ENCODE measurements at places on chromosomes 2 and 18.

DNA sequence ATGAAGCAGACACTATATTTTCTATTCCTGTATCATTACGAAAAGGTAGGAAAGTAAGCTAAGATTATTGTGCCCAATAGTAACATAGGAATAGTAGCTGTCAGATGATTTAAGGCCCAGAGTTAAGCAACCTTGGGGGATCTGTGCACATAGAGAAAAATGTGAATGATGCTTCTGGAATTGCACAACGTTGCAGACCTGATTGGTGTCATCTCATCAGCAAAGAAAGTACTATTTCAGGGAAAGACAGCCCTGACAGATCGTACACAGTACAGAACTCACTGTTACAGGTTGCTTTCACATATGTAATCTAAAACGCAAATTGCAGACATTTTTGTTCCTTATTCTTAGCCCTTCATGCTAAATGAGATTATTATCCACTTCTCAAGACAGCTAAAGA lies 535.9 kb downstream of the TRIB2 start:
- no peak for DNase-seq

DNA sequence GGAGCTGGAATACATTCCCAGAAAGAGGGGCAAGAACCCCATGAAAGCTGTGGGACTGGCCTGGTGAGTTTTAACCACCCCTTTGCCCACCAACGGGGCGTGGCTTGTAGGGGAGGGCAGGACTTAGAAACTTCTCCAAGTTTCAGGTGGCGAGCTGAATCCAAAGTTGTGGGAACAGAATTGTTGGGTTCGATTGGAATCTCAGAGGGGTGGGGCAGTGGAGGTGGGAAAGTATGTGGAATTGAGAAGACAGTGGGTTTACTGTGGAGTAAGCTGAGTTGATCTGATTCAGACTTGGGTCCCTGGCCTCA lies 1.1 kb downstream of the PNKD start:
- DNase-seq: no peak

DNA sequence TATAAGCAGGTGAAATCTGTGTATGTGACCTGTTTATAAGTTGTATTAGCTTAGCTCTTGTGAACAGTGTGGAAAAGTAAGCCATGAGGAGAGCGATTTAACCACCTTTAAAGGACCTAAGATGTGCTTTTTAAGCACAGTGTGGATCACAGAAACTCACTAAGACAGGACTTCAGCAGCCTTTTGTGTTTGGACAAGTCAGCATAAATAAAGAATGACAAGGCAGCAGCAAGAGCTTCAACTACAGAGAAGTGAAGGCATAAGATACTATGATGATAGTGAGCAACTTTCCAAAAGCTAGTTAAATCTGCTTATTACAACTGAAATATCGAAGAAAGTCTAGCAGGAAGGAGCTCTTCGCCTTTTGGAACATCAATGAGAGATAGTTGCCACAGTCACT lies 8.9 kb downstream of the HNRNPA3 start:
- no peak for DNase-seq

- no peak for DNase-seq
These were observed 27.6 kb upstream of the UBE2F start for GRCh38 chr2:237939251-237939650.

GRCh38 chr18:45081566-45082181 lies 401.0 kb downstream of the SETBP1 start:
- DNase-seq: no peak

DNA sequence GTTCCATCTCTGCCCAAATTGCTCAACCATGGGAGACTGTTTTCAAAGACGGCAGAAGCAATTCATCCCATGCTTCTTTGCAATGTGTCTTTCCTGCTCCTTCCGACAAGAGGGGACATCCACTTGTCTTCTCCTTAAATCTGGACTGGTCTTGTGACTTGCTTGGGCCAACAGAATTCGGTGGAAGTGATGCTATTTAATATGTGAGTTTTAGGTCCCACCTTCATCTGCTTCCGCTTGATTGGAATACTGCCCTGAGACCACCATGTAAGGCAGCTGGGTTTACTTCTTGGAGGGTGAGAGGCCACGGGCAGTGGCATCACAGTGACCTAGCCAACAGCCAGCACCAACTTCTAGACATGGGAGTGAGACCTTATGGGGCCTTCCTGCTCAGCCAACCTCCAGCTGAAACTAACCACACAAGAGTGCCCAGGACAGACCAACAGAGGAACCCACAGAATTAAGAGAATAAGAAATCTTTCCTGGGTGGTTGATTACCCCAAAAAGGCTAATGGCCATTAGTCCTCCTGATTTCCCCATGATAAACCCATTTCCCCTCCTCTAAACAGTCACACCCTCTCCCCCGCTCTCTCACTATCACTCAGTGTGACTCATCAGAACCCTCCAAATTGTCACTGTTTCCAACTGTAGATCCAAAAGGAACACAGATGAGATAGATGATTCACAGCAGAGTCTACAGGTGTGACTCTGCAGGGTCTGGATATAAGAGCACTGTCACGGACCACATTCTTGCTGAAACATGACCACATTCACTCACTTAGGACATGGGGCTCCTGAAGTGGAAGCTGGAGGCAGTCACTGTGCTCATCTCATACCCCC lies 16.2 kb upstream of the RHOB start:
- DNase-seq: no peak

GRCh38 chr18:36297417-36298125 lies at the start of gene FHOD3:
FHOD3 (plus strand) TSS chr18:36297713; CDS start chr18:36297836, 123 bp downstream.
- DNase-seq: no peak

Data from Jurkat, Clone E6-1 (cell line).